ENCODE measurements at places on chromosomes 11 and 22.
A peak's percentile ranks its signal among the peaks of the same experiment; 100 is the strongest.

GRCh38 chr11:64741375-64742086, 2.4 kb downstream of the RASGRP2 start:
- no peaks in the 10 kb centered on the region for H3K27me3 ChIP-seq
- H3K27ac ChIP-seq, result no peak overlapping the region
- peaks cover 67% of the 10 kb centered on the region for H3K4me1 ChIP-seq
- no peak for DNase-seq
- H3K4me3 ChIP-seq, result peak overlapping the region; percentile 98

DNA sequence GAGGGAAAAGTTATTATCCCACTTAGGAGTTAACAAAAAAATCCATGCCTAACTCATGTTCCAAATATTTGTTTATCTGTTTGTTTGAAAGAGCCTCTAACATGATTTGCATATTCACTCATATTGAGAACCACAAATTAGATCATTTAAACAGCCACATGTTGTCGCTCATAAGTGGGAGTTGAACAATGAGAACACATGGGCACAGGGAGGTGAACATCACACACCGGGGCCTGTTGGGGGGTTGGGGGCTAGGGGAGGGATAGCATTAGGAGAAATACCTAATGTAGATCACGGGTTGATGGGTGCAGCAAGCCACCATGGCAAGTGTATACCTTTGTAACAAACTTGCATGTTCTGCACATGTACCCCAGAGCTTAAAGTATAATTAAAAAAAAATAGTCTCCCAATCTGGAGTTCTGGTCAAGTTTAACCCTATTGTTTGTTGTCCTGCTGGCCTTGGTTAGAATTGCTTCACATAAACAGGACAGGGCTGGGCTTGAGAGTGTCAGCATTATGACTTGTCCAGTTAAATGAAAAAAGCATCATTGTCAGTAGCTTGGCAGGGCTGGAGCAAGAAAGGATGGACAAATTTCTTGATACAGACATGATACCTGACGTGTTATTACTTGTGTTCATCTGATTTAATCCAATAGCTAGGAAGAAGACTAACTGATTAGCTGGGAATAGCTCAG, 57.8 kb upstream of the PSMA1 start:
- H3K27ac ChIP-seq, result peak overlapping the region; percentile 77
- H3K4me3 ChIP-seq, result no peak overlapping the region
- H3K27me3 ChIP-seq, result no peaks in the 10 kb centered on the region
- no peaks in the 10 kb centered on the region for H3K36me3 ChIP-seq

DNA sequence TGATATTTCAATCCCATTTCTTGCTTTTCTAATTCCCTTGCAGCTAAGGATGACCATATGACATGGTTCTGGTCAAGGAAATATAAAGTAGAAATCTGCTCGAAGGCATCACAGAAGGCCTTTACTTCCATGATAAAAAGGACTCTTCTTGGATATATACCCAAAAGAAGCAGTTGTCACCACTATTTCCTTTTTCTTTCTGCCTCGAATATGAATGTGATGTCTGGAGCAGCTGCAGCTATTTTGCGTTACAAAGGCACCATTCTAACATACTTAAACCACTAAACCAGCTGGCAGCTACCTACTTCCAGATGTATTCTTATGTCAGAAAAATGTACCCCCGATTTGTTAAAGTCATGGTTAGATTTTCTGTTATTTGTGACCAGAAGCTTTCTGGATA, 18.9 kb downstream of the EXPH5 start:
- no peaks in the 10 kb centered on the region for H3K27me3 ChIP-seq
- DNase-seq, result no peak
- no peaks in the 10 kb centered on the region for H3K4me1 ChIP-seq

DNA sequence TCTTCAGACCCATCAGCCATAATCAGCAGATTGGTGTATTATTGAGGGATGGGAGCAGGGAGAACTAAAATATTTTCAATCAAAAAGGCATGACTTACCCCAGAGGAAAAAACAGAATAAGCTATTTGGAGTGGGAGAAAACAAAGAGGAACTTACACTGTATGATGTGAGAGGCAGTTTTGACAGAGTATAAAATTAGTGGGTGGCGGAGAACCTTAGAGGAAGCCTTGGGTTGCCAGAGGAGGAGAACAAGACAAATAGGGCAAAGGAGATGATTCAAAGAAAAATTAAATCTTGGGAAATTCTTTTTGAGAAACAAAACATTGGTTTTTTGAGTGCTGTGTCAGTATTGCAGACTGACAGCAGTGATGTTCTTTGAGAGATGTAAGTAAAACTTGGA, 285.0 kb downstream of the C11orf87 start:
- H3K27me3 ChIP-seq, result no peaks in the 10 kb centered on the region
- no peak overlapping the region for H3K4me3 ChIP-seq
- no peaks in the 10 kb centered on the region for H3K36me3 ChIP-seq
- no peaks in the 10 kb centered on the region for H3K4me1 ChIP-seq

DNA sequence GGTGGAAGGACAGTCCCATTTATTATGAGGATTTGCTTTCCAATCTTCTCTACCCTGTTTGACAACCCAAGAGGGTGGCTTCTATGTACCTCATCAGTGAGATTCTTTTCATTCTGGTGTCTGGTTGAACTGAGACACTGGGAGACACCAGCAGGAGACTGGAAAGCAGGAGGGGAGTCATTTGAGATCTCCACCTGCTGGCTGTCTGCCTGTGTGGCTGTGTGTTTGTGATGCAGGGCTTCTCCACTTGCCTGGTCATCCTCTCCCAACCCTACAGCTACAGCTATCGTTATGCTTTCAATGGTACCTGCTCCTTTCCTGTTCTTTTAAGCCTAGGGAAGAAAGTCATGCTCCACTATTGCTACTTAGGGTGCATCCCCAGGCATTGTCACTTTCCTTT, 48.6 kb downstream of the MRGPRX1 start:
- no peaks in the 10 kb centered on the region for H3K27me3 ChIP-seq
- DNase-seq, result no peak
- no peak overlapping the region for H3K27ac ChIP-seq

DNA sequence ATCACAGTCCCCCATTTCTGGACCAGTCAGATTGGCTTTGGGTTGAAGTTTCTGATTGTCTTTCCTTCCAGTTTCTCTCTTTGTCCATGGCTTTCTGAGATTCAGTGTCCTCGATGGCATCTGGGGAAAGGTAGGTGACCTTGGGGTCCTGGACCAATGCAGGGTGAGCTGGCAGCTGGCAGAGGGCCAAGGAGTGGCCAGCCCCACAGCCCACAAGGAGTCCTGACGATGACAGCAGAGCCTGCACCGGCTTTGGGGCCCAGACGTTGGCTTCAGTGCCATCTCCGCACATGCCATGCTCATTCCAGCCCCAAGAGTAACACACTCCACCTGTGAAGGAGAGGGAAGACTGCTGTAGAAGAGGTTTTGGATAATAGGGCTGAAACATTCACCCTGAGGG, 53.5 kb downstream of the KCNC1 start:
- H3K4me3 ChIP-seq, result no peak overlapping the region
- H3K36me3 ChIP-seq, result peaks cover 4% of the 10 kb centered on the region
- DNase-seq, result no peak
- no peaks in the 10 kb centered on the region for H3K27me3 ChIP-seq
- no peaks in the 10 kb centered on the region for H3K4me1 ChIP-seq

- DNase-seq, result no peak
- no peak overlapping the region for H3K27ac ChIP-seq
- peaks cover 2% of the 10 kb centered on the region for H3K27me3 ChIP-seq
Observed at GRCh38 chr11:130042093-130042591, 27.6 kb upstream of the APLP2 start.

GRCh38 chr22:43571181-43571580, 159.4 kb downstream of the MPPED1 start:
- H3K27me3 ChIP-seq, result peaks cover 4% of the 10 kb centered on the region
- H3K36me3 ChIP-seq, result no peaks in the 10 kb centered on the region
- no peak for DNase-seq
- H3K4me3 ChIP-seq, result no peak overlapping the region
- no peaks in the 10 kb centered on the region for H3K4me1 ChIP-seq
- H3K27ac ChIP-seq, result no peak overlapping the region

- no peaks in the 10 kb centered on the region for H3K36me3 ChIP-seq
- no peak for DNase-seq
- no peak overlapping the region for H3K4me3 ChIP-seq
- H3K27ac ChIP-seq, result no peak overlapping the region
- no peaks in the 10 kb centered on the region for H3K27me3 ChIP-seq
Observed at GRCh38 chr11:84144531-84144930, 858.4 kb upstream of the CCDC90B start.

- no peaks in the 10 kb centered on the region for H3K4me1 ChIP-seq
- no peaks in the 10 kb centered on the region for H3K36me3 ChIP-seq
Observed at GRCh38 chr11:109859045-109859724, 234.0 kb upstream of the ZC3H12C start.

GRCh38 chr11:83159902-83160865, 3.3 kb downstream of the PCF11 start:
- H3K27ac ChIP-seq, result peak overlapping the region; percentile 99
- peaks cover 27% of the 10 kb centered on the region for H3K36me3 ChIP-seq
- no peak for DNase-seq
- H3K4me3 ChIP-seq, result peak overlapping the region; percentile 99
- H3K4me1 ChIP-seq, result peaks cover 26% of the 10 kb centered on the region

GRCh38 chr11:106384429-106384828, 307.0 kb downstream of the AASDHPPT start:
- H3K4me3 ChIP-seq, result no peak overlapping the region
- no peaks in the 10 kb centered on the region for H3K27me3 ChIP-seq
- no peak for DNase-seq

DNA sequence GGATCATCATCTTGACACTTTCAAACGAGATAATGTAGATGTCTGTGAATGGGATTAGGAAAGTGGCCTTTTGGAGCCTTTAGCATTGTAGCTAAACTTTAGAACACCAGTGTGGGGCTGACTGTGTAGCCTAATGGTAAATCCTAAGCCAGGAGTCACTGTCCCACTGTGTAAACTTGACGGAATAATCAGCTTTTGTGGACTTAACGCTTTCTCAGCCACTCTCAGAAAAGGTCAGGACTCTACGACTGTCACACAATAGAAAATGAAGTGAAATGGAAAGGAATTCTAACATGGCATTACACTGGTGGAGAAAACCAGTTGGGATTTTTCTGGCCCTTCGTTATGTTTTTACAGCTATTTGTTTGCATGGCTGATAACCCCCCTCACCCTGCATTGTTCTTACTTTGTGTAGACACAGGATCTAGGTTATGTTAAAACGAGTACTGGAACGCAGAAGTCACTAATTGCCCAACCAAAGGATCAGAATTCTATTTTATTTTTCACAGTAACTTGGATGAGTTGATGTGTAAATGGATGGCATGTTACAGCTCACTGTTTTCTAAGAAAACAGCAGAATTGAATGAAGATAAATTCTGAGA, 22.0 kb upstream of the GRAMD1B start:
- peaks cover 6% of the 10 kb centered on the region for H3K27me3 ChIP-seq
- no peaks in the 10 kb centered on the region for H3K36me3 ChIP-seq
- H3K4me3 ChIP-seq, result no peak overlapping the region
- H3K4me1 ChIP-seq, result peaks cover 5% of the 10 kb centered on the region
- no peak for DNase-seq
